Mesenteric fat pad (tissue), 1 donor: ENCODE measurements at places on chromosomes 2 and 18.

DNA sequence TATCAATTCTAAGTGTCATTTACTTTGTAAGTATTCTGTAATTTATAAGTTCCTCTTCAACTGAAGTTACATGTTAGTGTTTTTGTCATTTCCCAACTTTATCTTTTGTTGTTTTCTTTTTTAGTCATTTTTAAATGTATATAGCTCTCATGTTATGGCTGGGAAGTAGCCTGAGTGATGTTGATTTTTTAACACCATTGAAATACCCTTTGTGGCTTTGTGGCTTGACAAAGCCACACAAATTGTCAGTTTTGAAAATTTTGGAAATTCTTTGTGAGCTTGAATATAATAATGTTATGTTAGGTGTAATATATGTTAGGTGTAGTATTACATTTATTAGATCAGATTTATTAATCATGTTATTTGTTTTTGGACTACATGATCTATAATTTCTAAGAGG is 16.7 kb downstream of the DNAJC10 start:
- no peak for DNase-seq

- DNase-seq: no peak
These were observed 1.7 kb downstream of the MFF start for GRCh38 chr2:227326783-227327182.

GRCh38 chr18:42177390-42177789 is 222.4 kb downstream of the PIK3C3 start:
- DNase-seq: no peak

DNA sequence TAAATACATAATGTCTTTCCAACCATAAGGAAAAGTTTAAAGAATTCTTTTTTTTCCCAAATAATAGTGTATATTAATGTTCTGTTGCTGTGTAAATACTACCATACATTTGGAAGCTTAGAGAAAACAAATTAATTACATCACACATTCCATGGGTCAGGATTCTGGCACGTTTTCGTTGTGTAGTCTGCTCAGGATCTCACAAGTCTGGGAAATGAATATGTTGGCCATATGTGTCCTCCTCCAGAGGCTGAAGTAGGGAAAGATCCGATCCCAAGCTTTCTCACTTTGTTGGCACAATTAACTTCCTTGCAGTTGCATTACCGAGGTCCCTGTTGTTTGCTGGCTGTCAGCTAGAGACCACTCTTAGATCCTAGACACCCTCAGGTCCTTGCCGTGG is 83.9 kb downstream of the RPRM start:
- DNase-seq: no peak

- DNase-seq: no peak
These were observed 1452.2 kb upstream of the ACVR2A start for GRCh38 chr2:146392631-146393030.

GRCh38 chr2:239146741-239147181 is 254.1 kb downstream of the HDAC4 start:
- no peak for DNase-seq

DNA sequence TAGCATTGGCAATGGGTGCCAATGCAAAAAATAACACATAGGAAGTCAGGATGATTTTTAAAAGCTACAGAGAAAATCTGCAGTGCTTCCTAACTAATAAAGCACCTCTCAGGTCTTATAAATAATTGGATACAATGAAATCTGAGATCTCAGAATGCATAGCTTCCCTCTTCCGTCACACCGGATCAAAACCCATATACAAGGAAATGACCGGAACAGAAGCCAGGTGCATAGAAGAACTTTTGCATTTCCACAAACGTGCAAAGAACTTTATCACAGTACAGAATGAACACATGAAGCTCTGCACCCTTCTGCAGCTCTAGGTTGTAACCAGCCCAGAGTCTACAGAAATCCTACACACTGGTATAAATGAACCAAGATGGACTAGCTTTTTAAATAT is 145.4 kb downstream of the TCF4 start:
- DNase-seq: no peak
